ENCODE measurements at places on chromosomes 6 and 20.
A peak's percentile ranks its signal among the peaks of the same experiment; 100 is the strongest.

DNA sequence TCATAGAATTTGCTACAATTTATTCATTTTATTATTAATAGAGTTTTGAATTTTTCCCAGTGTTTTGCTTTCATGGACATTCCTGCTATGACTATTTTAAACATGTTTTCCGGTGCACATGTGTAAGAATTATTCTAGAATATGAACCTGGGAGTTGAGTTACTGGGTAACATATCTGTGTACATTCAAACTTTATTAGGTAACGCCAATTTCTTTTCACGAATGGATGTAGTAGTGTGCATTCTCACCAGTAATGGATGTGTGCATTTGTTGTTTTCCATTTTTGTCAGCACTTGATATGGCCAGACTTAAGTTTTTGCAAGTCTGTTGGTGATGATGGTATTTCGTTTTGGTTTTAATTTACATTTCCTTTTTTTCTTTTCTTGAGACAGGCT lies 118.8 kb downstream of the CDKAL1 start:
- no peak for DNase-seq

GRCh38 chr6:15243910-15244619 lies 1.8 kb upstream of the JARID2 start:
- DNase-seq, result peak; percentile 14

GRCh38 chr6:100203400-100203799 lies 209.4 kb upstream of the MCHR2 start:
- DNase-seq, result peak; percentile 87

GRCh38 chr6:31202259-31203166 lies 32.0 kb upstream of the POU5F1 start:
- no peak for DNase-seq
